D341Med (cell line): ENCODE measurements at places on chromosomes 12 and 14.

GRCh38 chr12:65327207-65328076 lies 49.0 kb downstream of the MSRB3 start:
- no peak for DNase-seq

- no peak for DNase-seq
Measured at GRCh38 chr12:89657739-89658138, 50.9 kb downstream of the ATP2B1 start.

DNA sequence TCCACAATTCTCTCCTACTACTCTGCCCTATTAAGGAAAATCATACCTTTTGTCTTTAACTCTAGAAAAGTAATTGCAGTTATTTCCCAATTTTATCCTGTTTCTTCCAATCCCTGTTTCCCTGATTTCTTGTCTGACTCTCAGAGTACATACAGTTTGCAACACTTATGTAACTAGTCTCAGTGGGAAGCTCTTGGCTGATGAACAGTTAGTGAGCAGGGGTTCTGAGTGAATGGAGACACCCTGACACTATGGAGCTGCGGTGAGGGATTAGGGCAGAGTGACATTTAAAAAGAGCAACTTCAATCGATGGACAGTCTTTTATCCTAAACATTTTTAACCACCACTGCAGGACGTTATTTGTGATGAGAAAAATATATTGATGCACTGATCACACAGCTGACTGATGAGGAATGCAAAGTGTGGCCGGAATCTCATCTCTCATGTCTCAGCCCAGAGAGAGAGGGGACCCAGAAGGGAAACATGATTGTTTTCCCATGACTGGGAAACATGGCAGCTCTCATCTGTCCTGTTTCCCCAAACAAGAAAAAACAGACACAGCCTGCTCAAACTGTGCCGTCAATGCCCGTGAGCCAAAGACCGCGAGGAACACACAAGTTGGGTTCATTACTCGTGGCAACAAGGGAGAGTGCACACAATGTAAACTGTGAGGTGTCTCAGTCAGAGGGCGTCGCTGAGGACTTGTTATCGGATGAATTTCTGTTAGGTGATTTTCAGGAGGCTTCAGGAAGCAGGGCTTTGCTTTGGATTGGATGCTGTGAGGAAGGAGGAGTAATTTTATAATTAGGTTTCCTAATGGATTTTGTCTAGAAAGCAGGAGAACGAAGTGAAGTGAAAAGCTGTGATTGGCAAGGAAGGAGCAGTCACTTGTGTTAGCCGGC lies 5.2 kb upstream of the SLC6A13 start:
- DNase-seq: no peak

DNA sequence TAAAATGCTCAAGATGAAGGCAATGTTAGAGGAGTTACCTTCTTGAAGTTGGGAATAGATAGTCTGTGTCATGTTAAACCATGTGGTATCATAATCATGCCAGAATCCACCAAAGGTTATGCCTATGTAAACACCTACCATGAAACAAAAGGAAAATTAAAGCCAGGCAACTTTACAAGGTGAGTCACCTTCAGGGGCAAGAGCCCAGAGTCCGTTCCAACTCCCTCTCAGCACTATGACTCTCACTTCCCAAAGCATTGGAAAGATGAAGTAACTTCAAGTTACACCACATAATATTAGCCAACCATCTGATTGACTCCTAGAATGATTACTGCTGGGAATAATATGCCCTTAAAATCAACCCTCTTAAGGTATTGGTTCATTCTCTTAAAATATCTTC lies 38.5 kb downstream of the CATSPERB start:
- DNase-seq: no peak

DNA sequence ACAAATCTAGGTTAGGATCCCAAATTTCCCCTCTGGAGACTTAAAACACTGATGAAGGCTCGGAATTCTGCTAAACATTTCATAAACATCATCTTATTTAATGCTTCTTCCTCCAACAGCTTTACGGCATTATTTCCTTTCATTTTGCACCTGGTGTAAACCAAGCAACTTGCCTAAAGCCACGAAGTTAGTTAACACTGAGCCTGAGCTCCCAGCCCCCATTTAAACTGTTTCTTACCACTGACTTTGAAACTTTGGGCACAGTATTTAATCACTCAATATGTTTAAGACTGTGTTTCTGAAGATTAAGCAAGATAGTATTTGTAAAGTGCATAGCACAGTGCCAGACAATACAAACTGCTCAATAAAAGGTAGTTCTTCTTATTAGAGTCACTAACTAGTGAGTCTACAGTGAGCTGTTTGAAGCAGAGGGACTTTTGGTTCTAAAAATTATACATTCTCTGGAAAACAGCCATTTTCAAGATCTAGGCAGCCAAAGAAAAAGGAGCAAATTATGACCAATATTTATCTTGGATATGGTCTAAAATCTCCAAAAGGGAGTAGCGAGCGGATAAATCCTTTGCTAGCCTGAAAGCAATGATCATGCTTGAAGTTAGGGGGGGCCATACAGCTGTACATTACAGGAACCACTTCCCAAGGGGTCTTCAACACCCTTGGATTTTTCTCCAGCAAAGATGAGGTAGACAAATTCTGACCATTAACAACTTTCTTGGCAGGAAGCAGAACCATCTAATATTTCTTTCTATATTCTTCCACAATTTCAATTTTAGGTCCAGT lies 4.0 kb downstream of the EGLN3 start:
- DNase-seq: no peak

DNA sequence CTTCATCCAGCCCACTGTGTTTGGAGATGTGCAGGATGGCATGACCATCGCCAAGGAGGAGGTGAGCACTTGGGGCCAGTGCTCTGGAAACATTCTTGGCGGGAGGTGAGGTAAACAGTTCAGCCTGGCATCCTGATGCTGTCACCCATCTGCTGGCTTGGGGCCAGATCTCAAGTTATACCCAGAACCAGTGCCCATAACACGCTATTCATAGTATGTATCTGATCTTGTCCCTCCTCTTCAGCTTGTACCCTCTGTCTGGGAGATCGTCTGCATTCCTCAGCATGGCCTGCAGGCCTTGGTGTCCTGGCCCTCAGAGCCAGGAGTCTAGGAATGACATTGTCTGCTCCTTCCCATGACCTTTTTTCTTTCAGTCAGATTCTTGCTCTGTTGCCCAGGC lies 31.4 kb downstream of the ALDH2 start:
- no peak for DNase-seq

GRCh38 chr12:107386569-107386968 lies 293.2 kb upstream of the CRY1 start:
- DNase-seq: no peak

- peak; percentile 15 for DNase-seq
Measured at GRCh38 chr12:109770861-109771670, 57.4 kb downstream of the FAM222A start.

DNA sequence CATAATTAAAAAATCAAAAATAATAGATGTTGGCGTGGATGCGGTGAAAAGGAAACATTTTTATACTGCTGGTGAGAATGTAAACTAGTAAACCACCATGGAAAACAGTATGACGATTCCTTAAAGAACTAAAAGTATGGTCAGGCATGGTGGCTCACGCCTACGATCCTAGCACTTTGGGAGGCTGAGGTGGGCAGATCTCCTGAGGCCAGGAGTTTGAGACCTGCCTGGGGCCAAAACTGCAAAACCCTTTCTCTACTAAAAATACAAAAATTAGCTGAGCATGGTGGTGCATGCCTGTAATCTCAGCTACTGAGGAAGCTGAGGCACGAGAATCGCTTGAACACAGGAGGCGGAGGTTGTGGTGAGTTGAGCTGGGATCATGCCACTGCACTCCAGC lies 195.7 kb upstream of the BMP4 start:
- DNase-seq: no peak

- no peak for DNase-seq
Measured at GRCh38 chr12:40515041-40515816, 177.0 kb upstream of the CNTN1 start.
